ENCODE measurements at places on chromosomes 4 and X. TPM values are rescaled to one million over a fixed set of nuclear protein-coding genes. Genes with fewer than 3 reads are reported as not detected.

GRCh38 chr4:8050555-8051206 lies 107.9 kb downstream of the ABLIM2 start:
- peak; percentile 60 for DNase-seq

Gene DCAF4L1
- total RNA-seq: 0.25 TPM

DNA sequence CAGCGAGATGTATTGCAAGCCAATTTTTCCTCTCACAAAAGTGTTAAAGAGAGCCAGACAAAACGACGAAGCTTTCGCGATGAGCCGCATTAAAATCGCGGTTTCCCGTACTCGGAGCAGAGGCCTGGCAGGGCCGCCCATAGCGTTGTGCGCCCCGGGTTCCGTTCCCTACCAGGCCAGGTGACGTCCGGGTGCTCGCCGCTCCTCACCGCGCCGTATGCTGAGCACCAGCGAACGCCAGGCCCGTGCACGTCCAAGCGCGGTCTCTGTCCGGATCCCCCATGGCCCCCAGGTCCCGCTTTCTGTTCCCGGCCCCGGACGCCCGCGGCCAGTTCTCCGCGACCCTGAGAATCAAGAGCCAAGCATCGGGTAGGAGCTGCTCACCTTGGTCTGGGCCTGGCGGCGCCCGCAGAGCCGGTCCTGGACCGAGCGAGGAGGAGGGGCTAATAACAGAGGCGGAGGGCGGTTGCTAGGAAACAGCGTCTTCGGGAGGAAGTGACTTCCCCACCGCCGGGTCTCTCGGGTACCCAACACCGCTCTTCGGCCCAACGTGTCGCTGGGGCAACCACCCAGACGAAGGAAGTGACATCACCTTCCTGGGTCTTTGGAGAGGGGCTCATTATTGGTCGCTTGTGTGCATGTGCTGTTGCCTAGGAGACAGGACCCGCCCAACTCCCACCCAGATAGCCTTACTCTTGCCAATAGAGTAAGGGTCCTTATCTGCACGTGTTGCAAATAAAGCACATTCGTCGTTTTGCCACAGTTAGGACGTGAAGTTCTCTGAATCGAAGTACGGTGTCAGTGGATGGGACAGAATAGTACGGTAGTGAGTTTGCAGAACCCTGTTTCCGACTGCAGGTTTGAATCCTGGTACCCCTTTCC lies at the start of gene MAP9:
Gene MAP9, minus strand, starts transcription at position 579 of the 882 bp plus-strand sequence. CDS start 1,115 bp downstream, outside the sequence.
- DNase-seq: peak; percentile 93

Gene SERTM2
- not detected for total RNA-seq

GRCh38 chr4:120071192-120071795 lies 4.6 kb upstream of the MAD2L1 start:
- peak; percentile 87 for DNase-seq

DNA sequence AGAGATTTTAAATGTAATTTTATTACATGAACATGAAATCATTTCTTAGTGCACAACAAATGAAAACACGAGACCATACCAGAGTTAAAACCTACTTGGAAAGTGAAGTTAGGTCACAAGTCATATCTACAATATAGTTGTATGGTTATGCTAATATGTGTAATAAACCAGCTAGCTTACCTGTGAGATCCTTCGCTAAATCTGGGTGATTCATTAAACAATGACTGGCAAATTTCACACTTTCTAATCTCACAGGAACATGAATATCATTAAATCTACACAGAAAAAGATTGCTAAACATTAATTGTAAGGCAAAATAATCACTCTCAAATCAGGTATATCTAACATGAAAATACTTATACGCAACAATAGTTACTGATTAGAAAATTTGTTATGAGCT lies 67.6 kb downstream of the PDS5A start:
- no peak for DNase-seq

GRCh38 chrX:81238166-81238565 lies 36.3 kb downstream of the SH3BGRL start:
- DNase-seq: no peak

GRCh38 chr4:93827272-93827947 lies 1.1 kb upstream of the ATOH1 start:
- no peak for DNase-seq

- peak; percentile 14 for DNase-seq
These were observed 921.7 kb upstream of the EPHA5 start for GRCh38 chr4:66591968-66592367.

Gene FHIP1A
- 0.99 TPM for total RNA-seq

Gene PRRG1
- 15.3 TPM for total RNA-seq
